ENCODE measurements at places on chromosomes 7 and 10. TPM values are rescaled to one million over a fixed set of nuclear protein-coding genes. Genes with fewer than 3 reads are reported as not detected.

DNA sequence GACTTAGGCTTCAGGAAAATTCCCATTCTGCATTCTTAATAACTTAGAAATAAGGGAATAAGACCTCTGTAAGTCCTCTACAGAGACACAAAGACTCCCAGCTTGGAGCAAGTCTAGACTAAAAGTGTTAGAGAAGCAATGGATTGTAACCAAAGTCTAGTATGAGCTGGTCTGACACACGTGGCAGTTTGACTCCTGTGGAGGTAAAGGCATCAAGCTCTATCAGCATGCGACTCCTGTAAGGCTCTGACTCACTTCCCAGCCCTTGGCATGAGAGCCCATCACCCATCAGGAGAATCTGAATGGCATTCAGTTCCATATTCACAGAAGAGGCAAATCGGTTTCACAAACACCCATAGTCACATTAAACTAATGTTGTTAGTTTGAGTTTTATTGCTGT is 4.4 kb upstream of the VSTM4 start:
- no peak for DNase-seq

DNA sequence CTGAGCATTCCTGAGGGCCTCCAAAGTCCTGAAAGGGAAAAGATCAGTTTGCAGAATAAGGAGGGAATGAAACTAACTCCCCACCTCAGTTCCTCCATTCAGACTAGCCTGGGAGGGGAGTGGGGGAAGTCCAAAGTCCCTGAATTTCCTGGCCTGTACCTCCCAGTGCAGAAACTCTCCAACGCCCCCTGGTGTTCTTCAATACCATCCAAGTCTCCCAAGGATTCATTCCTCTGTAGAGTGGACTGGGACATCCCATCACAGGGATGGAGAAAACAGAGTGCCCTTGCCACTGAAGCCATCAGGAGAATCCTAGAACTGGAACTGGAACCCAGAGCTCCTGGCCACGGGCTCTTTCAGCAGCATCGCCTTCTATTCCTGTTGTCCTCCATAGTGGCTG is 1.6 kb upstream of the COL13A1 start:
- no peak for DNase-seq

CDC14C gene
- total RNA-seq = not detected

GRCh38 chr7:139072796-139073195 is 36.7 kb downstream of the ZC3HAV1 start:
- DNase-seq = no peak

RPEL1 gene
- not detected for total RNA-seq

GRCh38 chr10:83516788-83517187 is 622.5 kb upstream of the GHITM start:
- DNase-seq = no peak

DNA sequence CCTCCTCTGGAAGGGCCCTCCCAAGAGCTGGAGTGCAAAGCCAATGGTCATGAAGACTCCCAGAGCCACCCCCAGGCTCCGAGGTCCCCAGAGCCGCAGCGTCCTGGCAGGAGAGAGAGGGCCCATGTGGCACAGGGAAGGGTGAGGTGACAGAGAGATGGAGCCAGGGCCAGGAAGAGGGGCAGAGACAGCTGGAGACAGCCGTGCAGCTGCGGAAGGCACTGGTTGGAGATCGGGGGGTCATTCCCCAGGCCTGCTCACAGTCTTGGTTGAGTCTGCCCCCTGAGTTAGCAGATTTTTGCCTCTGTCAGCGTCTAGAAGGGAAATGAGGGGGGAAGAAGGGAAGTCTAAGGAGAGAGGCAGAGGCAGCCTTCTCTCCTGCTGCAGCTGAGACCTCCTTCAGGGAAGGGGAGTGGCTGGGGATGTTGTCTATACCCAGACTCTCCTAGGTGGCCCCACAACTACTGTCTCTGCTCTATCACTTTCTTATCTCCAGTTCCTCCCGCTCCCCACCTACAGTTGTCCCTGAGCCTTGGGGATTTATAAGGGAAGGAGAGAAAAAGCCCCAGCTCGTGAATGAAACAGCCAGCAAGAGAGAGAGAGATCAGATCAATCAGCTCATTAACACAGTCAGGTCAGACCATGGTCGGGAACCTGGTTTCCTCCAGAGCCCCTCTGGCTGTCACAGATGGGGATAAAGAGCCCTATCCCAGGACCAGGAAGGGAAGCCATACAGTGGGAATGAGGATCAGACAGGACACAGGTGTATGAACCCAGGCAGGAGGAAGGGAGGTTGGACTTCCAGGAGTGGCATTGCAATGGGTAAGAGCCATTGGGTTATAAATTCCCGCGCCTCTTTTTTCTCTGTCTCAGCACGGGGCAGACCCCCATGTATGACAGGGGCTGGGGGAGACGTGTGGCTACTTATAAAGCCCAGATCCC is 1.2 kb downstream of the GAL3ST4 start:
- DNase-seq = no peak

MALRD1 gene
- total RNA-seq = not detected

CUL2 gene
- total RNA-seq = 36.9 TPM

DNA sequence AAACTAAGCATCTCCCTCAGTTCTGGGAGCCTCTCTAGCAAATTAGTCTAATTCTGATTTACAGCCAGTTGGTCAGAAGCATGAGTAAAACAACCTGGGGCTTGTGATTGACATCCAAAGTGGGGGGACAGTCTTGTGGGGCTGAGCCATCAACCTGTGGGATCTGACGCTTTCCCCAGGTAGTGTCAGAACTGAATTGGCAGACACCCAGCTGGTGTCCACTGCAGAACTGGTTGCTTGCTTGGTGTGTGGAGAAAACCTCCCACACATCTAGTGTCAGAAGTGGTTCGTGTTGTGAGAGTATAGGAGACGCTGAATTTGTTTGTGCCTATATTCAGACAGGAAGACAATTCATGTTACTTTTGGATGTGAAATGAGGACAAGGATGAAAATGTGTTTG is 92.2 kb upstream of the PDCD4 start:
- no peak for DNase-seq

DNA sequence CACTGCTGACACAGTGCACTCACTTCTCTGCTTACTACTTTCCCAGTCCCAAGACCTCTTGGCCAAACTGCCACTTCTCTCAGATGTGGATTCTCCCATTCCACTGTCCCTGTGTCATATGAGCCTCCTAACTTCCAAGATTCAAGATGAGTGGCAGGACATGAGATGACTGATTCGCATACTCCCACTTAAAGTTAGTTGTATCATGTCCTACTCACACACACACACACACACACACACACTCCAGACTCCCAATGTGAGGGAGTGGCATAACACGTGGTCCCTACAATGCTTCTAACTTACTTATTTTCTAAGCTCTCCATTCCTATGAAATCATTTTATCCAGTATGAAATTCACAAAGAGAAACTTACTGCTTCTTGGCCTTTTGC is 67.0 kb upstream of the CAV2 start:
- DNase-seq = no peak

LRRC61 gene
- total RNA-seq = 6.9 TPM

DNA sequence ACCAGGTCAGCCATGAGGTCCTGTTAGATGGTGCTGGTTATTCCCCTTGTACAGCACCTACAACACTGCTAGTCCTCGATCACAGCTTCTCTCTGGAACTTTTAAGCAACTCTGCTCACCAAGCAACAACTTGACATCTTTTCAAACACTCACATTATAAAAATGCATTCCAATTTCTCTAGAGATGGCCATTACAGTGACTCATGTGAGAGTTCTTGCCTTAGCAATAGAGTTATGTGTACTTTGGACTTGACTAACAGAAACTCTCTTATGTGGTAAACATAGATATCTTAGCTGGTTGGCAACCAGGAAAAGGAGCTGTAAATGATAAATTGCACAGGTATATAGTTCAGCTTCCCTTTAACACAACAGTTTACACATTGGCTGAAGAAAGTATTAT is 122.2 kb downstream of the PDE1C start:
- DNase-seq = no peak

- DNase-seq = no peak
Observed at GRCh38 chr7:55485501-55486191, 86.7 kb downstream of the VOPP1 start.

COL13A1 gene
- total RNA-seq = not detected

- no peak for DNase-seq
Observed at GRCh38 chr10:13168781-13169180, 7.4 kb downstream of the MCM10 start.

DNA sequence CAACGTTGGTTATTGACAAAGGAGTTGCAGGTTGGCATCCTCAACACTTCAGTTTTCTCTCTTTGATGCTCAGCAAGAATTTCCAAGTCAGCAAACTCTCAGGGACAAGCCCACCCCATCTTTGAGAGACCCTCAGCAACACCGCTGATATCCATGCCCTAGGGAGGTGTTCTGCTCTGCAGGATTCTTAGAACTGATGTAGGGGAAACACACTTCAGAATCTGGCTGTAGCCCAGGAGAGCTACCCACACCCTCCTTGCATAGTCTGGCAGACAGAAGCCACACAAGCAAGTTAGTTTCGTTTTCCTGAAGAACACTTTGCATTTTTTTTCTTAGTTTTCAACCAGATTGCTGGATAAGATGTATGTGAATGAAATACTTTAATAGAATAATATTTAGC is 822 bp downstream of the SAMD9L start:
- no peak for DNase-seq

DNA sequence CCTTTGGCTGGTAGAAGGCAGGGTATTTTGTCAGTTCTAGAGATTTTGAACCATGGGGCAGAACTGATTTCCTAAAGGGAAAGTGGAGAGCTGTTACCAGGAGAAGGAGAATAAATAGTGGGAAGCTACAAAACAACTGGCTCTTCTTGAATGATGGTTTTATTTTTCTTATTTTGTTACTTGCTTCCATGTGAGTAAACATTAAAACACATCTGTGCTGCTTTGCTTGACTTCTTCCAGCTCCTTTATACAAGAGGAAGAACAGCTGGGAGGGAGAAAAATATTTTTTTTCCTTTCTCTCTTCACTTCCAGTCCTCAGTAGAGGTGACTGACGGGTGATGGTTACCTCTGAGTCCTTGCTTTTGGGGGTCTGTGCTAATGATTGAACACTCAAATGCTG is 30.0 kb upstream of the SYPL1 start:
- no peak for DNase-seq

PPP1R17 gene
- total RNA-seq = not detected

GRCh38 chr10:48205918-48206317 is 68.6 kb downstream of the FRMPD2 start:
- DNase-seq = no peak

- no peak for DNase-seq
Observed at GRCh38 chr7:148584154-148584827, 6.3 kb upstream of the C7orf33 start.

WNT8B gene
- total RNA-seq = not detected

GRCh38 chr7:20164425-20165145 is 52.6 kb downstream of the MACC1 start:
- DNase-seq = no peak

DNA sequence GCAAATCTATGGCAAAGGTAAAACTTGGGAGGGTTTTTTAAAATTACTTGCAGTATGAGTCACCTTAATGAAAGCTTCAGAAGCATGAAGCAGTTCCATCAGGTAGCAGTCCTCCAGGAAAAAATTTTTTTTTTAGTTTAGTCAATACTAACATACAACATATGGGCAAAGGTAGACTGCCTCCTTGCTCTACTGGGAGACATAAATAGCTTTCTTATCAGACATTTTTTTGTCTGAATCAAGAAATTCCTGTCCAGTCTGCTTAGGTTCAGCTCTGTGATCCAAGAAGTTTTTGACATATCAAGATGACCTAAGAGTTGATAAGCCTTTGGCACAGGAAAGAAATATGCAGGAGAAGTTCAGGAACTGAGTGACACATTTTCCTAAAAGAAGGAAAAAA is 171.5 kb upstream of the TCF7L2 start:
- DNase-seq = no peak

GRCh38 chr7:22216832-22217475 is 140.0 kb downstream of the RAPGEF5 start:
- no peak for DNase-seq

FKBP6 gene
- not detected for total RNA-seq

DNA sequence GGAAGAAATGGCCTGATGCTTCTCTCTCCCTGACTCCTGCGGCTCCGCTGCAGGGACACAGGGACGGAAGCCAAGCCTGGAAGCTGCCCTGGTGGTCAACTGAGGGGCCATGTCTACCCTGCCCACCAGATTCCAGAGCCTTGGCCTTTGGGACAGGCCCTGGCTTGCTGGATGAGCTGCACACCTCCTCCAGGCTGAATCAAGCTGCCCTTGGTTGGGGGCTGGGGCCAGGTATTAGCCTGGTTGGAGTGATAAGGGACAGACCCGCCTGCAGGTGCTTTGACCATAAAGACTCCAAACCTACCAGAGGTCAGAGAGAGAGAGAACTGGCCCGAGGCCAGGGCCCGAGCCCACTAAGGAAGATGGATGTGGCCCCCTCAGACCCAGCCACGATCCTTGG is 30.1 kb downstream of the CRHR2 start:
- DNase-seq = no peak

- DNase-seq = no peak
Observed at GRCh38 chr10:107409522-107409921, 245.0 kb upstream of the SORCS1 start.

GHRHR gene
- total RNA-seq = not detected

ADAMTS14 gene
- not detected for total RNA-seq

DNA sequence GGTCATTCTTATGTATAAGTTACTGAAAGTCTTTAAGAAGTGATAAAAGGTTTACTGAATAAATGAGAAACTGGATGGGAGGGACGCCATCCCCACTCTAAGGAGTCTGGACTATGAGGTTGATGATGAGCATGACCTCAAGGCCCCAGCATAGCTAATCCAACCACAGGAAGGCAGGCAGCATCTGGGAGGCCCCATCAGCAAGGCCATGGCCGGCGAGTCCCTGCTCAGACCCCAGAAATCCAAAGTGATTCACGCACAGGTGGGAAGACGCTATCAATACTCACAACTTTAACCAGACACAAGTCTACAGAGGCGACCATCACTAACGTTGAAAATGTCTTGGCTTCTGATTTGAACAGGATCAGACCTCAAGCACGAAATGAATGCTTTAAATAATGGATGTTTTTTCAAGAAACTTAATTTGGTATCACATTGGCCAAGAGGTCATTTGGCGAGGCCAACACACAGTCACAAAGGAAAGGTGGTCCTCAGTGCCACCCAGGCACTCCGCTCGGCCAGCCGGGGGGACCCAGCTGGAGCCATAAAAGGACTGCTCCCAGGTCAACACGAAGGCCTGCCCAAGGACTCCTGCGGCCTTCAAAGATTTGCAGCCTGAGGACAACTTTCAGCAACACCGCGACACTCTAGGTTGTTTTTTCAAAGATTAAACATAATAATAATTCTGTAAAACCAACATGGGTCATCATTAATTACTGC is 228.5 kb downstream of the PTPRN2 start:
- DNase-seq = no peak

DNA sequence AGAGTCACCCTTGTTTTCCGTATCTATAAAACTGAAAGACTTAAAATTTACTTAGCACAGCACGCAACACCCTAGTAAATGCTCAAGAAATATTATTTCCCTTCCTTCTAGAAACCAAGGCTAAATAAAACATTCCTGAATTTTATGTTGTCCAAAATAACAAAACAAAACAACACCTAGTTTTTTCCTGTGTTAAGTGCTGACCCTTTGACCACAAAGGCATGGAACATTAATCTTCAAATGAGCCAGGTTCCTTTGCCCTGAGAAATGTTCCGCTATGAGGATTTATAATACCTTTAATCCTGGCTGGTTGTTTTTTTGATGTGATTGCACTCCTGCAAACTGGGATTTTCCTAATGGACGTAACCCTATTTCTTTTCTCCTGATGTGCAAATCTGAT is 29.0 kb upstream of the DGKI start:
- no peak for DNase-seq

GRCh38 chr7:141013345-141013715 is 1.4 kb downstream of the MRPS33 start:
- no peak for DNase-seq
